ENCODE measurements at places on chromosomes 4 and X. TPM values are rescaled to one million over a fixed set of nuclear protein-coding genes. Genes with fewer than 3 reads are reported as not detected.
A peak's percentile ranks its signal among the peaks of the same experiment; 100 is the strongest.

CPE gene
- 94.9 TPM for total RNA-seq

XPNPEP2 gene
- 0.49 TPM for total RNA-seq

GRCh38 chr4:185192059-185192458 is 11.7 kb downstream of the CFAP97 start:
- DNase-seq, result no peak

DNA sequence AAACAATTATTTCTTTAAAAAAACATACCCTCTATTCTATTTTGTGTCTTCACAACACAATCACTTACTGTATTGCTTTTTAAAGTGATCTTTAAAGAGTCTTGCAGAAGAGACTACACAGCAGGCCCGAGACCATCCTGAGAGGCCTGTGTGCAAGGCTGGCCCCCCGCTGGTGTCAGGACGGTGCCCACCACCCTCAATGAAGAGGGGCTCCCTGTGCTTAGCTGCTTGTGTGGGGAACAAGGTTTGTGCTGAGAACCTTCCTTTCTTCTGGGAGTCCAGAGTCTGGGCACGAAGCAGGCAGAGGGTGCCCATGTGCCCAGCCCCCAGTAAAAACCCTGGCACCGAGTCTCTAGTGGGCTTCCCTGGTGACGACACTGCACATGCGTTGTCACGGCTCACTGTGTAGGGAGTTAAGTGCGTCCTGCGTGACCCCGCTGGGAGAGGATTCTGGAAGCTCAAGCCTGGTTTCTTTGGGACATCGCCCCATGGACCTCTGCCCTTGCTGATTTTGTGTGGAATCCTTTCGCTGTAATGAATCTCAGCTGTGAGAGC is 22.0 kb downstream of the RGS12 start:
- DNase-seq, result no peak

DNA sequence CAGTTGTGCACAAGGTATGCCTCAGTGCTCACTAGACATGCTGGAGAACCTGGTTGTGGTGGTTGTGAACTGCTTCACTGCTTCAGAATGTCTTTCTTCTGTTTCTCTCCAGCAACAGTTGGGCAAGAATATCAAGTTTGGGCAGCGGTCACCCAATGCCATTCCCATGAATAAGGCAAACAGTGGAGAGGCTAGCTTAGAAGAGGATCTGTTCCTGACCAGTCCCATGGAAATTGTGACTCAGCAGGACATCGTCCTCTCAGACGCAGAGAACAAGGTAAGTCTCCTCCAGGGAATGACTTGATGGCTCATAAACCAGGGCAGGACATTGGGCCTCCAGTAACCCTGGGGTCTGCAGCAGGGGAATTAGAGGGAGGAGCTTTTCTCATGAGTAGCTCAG is 79.9 kb downstream of the AASDH start:
- no peak for DNase-seq

DNA sequence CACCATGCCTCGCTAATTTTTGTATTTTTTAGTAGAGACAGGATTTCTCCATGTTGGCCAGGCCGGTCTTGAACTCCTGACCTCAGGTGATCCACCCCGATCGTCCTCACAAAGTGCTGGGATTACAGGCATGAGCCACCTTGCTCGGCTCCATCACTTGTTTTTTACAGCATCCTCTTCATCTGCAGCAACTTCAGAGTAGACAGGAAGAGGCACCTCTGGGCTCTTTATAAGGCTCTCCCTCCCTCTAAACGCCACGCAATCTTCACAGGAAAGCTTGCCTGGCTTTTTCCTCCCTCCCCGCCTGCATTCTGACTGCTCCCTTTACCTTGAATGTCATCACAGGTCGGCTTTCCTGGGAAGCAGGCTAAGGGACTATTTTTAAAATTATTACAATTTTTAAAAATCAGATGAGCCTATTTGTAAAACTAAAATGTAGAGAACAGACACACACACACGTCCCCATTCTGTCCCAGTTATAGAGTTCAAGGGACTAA is 111.5 kb upstream of the LDB2 start:
- no peak for DNase-seq

DNA sequence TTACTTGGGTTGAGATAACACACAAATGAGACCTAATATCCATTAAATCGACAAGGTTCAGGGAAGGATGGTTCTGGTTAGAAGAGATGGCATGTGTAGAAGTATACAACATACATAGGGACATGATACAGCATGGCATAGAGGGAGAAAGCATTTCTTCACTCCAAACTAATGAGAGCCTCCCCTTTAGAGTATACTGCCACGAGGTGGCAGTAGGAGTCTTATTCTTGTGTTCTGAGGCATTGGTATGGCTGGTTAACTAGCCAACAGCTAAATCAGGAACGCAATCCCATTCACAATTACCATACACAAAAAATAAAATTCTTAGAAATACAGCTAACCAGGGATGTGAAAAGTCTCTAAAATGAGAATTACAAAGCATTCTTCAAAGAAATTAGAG is 29.1 kb upstream of the TRO start:
- DNase-seq, result peak; percentile 21

All from HepG2 (cell line).